AG09309 (cell line): ENCODE measurements at places on chromosomes 6 and 20.

GRCh38 chr20:54938707-54939106 lies 463.3 kb downstream of the DOK5 start:
- DNase-seq = no peak

GRCh38 chr6:27693766-27694546 lies 218.2 kb downstream of the OR2B2 start:
- DNase-seq = no peak

DNA sequence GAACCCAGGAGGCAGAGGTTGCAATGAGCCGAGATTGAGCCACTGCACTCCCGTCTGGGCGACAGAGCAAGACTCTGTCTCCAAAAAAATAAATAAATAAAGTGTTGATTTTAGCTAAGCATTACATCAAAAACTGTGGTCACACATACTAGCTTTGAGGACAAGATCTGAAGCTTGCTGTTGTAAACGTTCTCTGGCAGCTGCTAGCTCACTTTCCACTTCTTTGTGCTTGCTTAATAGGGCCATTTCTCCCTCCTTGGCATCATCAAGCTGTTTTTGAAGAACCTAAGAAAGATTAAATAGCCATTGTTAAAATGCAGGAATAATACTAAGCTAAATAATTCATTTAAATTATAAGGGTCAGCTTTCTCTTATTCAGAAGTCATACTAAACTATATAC lies 55.7 kb downstream of the FAM184A start:
- DNase-seq = no peak

DNA sequence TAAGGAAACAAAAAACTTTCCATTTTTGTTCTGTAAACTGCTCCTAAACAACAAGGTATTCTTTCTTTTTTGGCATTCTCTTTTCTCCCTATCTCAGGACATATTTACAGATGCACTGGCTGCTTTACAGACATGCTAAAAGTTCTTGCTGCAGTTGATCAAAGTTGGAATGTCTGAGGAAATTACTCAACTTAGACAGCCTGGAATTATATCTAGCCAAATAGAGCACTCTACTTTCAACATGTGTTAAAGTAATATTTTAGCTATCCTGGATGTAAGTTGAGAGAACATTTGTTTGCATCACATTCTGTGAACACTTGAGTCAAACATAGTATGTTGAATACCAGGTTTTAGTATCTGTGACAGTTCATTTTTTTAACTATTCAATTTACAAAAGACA lies 24.8 kb downstream of the TASP1 start:
- DNase-seq = no peak

DNA sequence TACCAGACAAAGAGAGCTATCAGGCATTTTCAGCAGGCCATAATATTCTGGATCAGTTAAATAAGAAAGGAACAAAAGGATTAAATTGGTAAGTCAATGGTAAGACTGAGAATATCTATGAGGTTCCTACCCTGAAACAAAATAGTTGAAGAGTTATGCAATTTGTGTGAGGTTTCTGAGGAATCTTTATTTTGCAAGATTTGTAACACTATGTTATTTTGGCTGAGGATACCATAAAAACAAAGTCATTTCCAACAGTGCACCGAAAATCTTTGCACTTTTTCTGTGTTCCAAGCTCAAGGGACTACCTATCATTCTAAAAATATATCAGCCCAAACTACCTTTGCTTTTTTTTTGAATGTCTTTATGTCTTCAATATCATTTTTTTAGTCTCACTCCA lies 383.3 kb upstream of the CITED2 start:
- peak; percentile 55 for DNase-seq

DNA sequence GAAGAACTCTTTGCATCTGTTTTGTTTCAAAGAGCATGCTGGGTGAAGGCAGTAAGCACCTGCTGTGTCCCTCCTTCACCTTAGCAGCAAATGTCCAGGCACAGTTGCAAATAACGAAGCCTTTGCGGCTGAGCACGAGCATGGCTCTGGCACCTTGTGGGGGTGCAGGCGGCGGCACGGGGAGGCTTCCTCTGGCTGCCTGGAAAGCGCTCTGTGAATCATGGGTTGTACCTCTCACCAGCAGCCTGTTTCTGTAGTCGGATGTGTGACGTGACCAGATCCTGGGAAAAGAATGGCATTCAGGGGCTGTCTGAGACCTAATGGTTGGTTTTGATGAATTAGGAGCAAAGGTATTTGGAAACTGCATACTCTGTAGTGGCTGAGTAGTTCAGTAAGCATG lies 144.8 kb downstream of the DTNBP1 start:
- no peak for DNase-seq
